Gastrocnemius medialis (tissue), 4 donors: ENCODE measurements at places on chromosomes 16 and 17. TPM values are rescaled to one million over a fixed set of nuclear protein-coding genes. Genes with fewer than 3 reads are reported as not detected.
A peak's percentile ranks its signal among the peaks of the same experiment; 100 is the strongest.

DNA sequence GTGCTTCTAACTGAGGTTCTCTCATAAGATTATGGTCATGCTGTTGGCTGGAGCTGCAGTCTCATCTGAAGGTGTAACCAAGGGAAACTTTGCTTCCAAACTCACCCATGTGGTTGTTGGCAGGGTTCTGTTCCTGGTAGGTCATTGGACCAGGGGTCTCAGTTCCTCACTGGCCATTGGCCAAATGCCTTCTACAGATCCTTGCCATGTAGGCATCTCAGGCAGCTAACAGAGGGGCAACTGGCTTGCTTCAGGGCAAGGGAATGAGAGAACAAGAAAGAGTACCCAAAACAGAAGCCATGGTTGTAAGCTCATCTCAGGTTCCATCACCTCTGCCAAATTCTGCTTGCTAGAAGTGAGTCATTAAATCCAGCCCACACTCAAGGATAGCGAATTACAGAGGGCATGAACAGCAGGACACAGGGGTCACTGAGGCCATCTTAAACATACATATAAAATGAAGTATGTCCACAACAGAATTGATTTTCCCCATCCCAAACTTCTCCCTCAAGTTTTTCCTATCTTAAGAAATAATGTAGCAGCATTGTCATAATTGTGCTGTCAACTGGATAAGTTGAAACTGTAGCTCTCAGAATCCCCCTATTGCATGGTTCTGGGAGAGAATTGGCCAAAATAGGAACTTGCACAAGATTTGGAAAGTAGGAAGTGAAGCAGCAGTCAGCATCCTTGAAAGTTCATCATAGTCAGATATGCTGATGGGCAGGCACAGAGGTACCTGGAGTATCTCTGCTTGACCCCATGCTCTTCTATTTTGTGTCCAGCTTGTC lies 42.4 kb upstream of the CES5A start:
- peaks cover 9% of the 10 kb centered on the region for H3K4me1 ChIP-seq
- peak; percentile 28 for DNase-seq
- no peaks in the 10 kb centered on the region for H3K27me3 ChIP-seq
- H3K27ac ChIP-seq: no peak overlapping the region
- no peak overlapping the region for H3K4me3 ChIP-seq

- DNase-seq: no peak
- H3K4me3 ChIP-seq: no peak overlapping the region
- H3K4me1 ChIP-seq: no peaks in the 10 kb centered on the region
Measured at GRCh38 chr16:66088681-66089080, 277.8 kb upstream of the CDH5 start.

Gene CHRNE
- 0.52 TPM for total RNA-seq

Gene TMC7
- 0.72 TPM for total RNA-seq

- no peak for DNase-seq
- no peak overlapping the region for H3K27ac ChIP-seq
- no peaks in the 10 kb centered on the region for H3K36me3 ChIP-seq
- no peak overlapping the region for H3K4me3 ChIP-seq
- peaks cover 7% of the 10 kb centered on the region for H3K4me1 ChIP-seq
Measured at GRCh38 chr17:17711641-17712162, 30.4 kb downstream of the RAI1 start.

GRCh38 chr17:6241996-6242395 lies 171.8 kb downstream of the WSCD1 start:
- no peaks in the 10 kb centered on the region for H3K4me1 ChIP-seq
- DNase-seq: no peak

Gene PERCC1
- total RNA-seq: not detected

GRCh38 chr17:81487487-81488275 lies 24.9 kb downstream of the ACTG1 start:
- H3K36me3 ChIP-seq: no peaks in the 10 kb centered on the region
- H3K4me3 ChIP-seq: peak overlapping the region; percentile 73
- peak overlapping the region; percentile 77 for H3K27ac ChIP-seq
- no peaks in the 10 kb centered on the region for H3K27me3 ChIP-seq
- DNase-seq: peak; percentile 55

- H3K4me1 ChIP-seq: peaks cover 17% of the 10 kb centered on the region
- H3K36me3 ChIP-seq: no peaks in the 10 kb centered on the region
- no peak overlapping the region for H3K4me3 ChIP-seq
- no peaks in the 10 kb centered on the region for H3K27me3 ChIP-seq
- no peak for DNase-seq
Measured at GRCh38 chr16:49588729-49589384, 215.3 kb downstream of the C16orf78 start.

- H3K4me3 ChIP-seq: no peak overlapping the region
- H3K36me3 ChIP-seq: no peaks in the 10 kb centered on the region
- H3K27me3 ChIP-seq: no peaks in the 10 kb centered on the region
- DNase-seq: no peak
Measured at GRCh38 chr17:18161207-18162145, 22.2 kb upstream of the ALKBH5 start.

- H3K36me3 ChIP-seq: no peaks in the 10 kb centered on the region
- H3K4me3 ChIP-seq: no peak overlapping the region
- DNase-seq: no peak
Measured at GRCh38 chr17:17553217-17554195, 38.0 kb downstream of the PEMT start.

DNA sequence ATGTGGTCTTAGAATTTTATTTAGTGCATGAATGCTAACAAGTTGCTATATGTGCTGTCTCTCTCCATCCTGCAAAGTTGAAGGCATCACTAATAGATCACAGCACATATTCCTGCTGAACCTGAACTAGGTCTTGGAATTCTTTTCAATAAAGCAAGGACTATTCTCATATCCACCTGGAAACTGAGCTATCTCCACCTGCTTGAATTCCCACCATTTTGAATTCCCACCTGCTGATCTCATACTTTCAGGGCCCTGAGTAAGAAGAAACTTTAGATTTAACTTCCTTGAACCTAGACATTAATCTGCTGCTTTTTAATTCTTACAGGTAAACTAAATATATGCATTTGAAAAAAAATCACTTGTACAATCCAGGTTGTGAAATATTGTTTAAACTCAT lies 445.3 kb upstream of the CCL2 start:
- DNase-seq: no peak
- no peak overlapping the region for H3K4me3 ChIP-seq
- peaks cover 3% of the 10 kb centered on the region for H3K27me3 ChIP-seq
- no peaks in the 10 kb centered on the region for H3K36me3 ChIP-seq

DNA sequence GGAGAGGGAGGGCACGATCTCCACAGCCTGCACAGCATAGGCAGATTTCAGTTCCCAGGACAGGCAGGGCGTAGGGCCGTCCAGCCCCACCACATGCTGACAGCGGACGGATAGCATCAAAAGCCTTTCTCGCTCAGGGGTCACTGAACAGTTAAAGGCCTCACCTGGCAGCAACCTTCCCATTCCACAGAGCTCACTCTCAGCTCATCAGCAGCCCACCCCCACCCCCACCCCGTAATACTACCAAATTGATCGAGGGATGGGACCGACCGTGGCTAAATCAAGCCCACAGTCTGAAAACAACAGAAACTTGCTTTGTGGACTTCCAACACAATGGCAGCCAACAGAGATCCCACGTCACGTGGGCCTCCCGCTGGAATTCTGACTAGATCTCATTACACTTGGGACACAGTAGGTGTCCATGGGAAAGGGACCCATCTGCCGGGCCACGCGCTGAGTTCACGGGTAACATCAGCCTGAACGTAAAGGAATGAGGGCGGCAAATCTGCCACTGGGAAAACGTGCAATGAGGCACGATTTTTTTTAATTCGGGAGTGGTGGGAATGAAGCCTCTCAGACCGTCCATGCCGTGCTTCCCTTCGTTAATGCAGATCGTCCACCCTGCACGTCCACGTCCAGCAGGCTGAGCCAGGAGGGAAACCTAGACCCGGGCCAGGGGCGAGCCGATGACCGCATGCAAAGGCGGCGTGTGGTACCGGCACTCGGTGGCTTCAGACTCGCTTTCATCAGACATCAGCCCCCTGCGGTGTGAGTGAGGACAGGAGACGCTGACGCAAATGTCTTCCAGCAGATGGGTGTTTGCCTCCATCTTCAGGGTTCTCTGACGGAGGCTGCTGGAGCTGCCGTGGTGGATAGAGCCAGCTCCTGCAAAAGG lies 92.1 kb downstream of the TBC1D16 start:
- no peak for DNase-seq
- H3K36me3 ChIP-seq: no peaks in the 10 kb centered on the region
- H3K4me1 ChIP-seq: no peaks in the 10 kb centered on the region

DNA sequence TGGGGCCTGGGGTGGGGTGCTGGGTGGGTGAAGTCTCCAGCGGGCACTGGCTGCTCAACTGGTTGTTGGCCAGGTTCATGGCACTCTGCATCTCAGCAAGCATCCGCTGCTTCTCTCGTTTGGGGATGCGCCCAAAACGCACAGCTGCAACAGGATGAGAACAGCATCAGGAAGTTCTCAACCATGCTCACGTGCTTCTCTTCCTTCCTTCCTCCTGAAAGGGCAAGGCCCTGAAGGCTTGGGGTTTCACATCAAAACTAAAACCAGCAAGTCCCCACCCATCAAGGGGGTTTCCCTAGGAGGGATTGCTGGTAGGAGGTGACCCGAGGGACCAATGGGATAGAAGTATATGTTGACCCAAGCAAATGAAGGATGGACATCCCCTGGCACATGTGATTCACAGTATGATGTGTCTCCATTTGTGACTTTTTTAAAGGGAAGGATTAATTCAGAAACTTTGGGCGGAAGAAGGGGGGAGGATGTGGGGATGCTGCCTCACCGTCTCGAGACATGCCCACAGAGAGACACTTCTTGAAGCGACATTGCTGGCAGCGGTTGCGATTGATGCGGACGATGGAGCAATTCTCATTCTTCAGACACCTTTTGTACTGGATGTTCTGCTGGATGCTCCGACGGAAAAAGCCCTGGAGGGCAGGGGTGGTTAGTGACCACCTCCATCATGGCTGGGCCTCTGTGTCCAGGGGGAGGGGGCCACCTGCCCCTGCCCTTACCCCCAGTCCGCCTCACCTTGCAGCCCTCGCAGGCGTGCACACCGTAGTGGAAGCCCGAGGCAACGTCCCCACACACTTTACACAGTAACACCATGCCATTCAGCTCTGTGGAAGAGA lies 4.2 kb downstream of the NR1D1 start:
- no peak for DNase-seq
- no peaks in the 10 kb centered on the region for H3K27me3 ChIP-seq
- H3K4me3 ChIP-seq: peak overlapping the region; percentile 43
- peaks cover 77% of the 10 kb centered on the region for H3K4me1 ChIP-seq
- peak overlapping the region; percentile 99 for H3K27ac ChIP-seq

Gene RAP1GAP2
- total RNA-seq: 1.1 TPM

Gene KRT31
- 0.53 TPM for total RNA-seq

Gene CDRT4
- 2.0 TPM for total RNA-seq

GRCh38 chr16:50879873-50880695 lies 138.2 kb downstream of the CYLD start:
- no peaks in the 10 kb centered on the region for H3K4me1 ChIP-seq
- no peak for DNase-seq

GRCh38 chr16:71412270-71413160 lies 29.3 kb downstream of the TLE7 start:
- no peak overlapping the region for H3K27ac ChIP-seq
- H3K4me1 ChIP-seq: no peaks in the 10 kb centered on the region
- H3K36me3 ChIP-seq: no peaks in the 10 kb centered on the region
- H3K4me3 ChIP-seq: no peak overlapping the region

GRCh38 chr16:83813823-83814658 lies 6.3 kb downstream of the HSBP1 start:
- peaks cover 13% of the 10 kb centered on the region for H3K4me1 ChIP-seq
- no peaks in the 10 kb centered on the region for H3K27me3 ChIP-seq
- H3K4me3 ChIP-seq: no peak overlapping the region

GRCh38 chr17:77923135-77923534 lies 35.4 kb upstream of the TNRC6C start:
- H3K4me1 ChIP-seq: no peaks in the 10 kb centered on the region
- no peak overlapping the region for H3K4me3 ChIP-seq
- no peak overlapping the region for H3K27ac ChIP-seq

GRCh38 chr16:46850619-46851555 lies 19.9 kb upstream of the C16orf87 start:
- H3K4me1 ChIP-seq: peaks cover 4% of the 10 kb centered on the region
- H3K27me3 ChIP-seq: no peaks in the 10 kb centered on the region
- no peaks in the 10 kb centered on the region for H3K36me3 ChIP-seq
- DNase-seq: no peak
- H3K4me3 ChIP-seq: no peak overlapping the region
- H3K27ac ChIP-seq: no peak overlapping the region
